Kidney (tissue), 22 donors: ENCODE measurements at places on chromosomes 3 and 15.
A peak's percentile ranks its signal among the peaks of the same experiment; 100 is the strongest.

DNA sequence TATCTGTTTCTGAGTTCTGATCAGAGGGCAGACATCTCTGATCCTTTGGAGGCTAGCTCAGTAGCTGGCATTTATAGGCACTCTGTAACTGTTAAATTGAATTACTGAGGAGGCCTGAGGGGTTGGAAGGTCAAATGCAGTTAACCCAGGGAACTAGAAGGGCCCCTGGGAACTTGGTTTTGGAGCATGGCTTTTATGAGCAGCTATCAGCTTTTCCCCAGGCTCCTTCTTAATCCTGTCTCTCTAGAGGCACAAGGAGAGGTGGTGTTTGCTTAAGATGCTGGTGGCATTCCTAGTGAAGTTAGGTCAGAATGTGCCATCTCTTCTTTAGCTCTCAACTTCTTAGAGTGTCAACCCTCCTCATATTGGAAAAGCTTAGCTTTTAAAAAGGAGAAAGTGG is 128.9 kb downstream of the LPP start:
- no peak for DNase-seq

GRCh38 chr3:115332998-115333397 is 185.9 kb upstream of the ZBTB20 start:
- no peak for DNase-seq

GRCh38 chr3:58471025-58471887 is 20.6 kb upstream of the KCTD6 start:
- DNase-seq: peak; percentile 81

- DNase-seq: no peak
Measured at GRCh38 chr3:117306299-117306698, 596.7 kb downstream of the TUSC7 start.

DNA sequence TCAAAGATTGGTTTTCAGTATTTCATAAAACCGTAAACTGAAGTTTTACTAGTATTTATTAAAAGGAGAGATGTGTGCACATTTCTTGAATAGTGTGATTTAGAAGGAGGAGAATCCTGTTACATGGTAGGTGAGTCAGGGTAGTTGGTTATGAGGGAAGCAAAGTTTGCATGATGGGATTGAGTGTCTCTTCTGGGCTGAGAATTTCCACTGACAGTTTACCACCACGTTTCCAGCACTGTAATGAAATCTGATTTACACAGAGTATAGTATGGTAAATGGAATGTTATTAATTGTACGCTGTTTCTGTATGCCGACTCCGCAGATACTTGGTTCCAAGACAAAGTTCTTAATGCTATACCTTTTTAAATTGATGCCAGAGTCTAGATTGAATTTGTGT is 1.6 kb downstream of the NECTIN3 start:
- no peak for DNase-seq

GRCh38 chr15:44308889-44309288 is 20.4 kb downstream of the GOLM2 start:
- DNase-seq: no peak

DNA sequence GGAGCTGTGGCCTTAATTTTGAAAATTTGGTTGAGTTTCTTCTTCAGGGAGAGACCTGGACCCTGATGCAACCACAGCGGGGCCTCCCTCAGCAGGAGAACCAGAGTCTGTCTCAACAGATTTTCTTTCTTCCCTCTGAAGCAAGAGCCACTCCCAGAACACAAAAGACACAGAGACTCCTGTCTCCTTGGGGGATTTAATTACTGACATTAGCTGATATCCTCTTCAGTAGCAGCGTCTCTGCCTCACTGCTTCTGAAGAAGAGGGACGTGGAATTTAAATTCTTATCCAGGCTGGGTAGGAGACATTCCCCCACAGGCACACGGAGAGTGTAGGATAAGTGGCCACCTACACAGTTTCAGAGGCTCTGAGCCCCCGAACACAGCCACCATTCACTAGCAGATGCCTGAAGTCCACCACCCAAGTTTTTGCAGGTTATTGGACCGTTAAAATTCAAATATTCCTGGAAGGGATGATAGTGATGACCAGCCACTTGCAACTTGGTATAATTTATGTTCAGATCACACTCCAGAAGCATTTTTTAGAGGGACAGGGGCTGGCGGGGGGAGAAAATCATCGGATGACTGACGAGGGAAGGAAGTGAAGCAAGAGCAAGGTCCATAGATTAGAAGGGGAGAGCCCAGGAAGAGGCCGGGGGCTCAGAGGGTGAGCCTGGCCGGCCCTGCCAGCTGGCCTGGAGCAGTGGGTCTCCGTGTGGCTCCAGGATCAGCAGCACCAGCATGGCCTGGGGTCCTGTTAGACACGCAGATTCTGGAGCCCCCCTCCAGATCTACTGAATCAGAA is 109.7 kb downstream of the BDH1 start:
- DNase-seq: no peak

- no peak for DNase-seq
Measured at GRCh38 chr3:172155897-172156585, 116.7 kb downstream of the FNDC3B start.

GRCh38 chr15:70530017-70530499 is 233.3 kb downstream of the UACA start:
- DNase-seq: no peak

DNA sequence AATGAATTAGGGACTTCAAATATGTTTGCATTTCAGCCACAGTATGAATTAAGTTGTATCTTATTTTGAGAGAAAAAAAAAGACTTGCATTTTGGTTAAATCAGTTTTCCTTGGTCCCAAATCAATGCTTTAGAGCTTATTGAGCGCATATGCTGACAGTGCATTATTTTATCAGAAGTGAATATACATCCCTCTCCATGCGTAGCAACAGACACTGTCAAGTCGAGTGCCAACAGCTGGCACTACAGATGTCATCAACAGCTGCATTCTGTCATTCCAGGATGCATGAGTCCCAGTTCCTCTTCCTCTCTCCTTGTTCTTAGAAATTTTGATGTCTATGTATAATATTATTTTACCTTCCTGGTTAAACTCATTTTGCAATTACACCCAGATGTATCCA is 156.1 kb upstream of the FOXB1 start:
- DNase-seq: no peak

- DNase-seq: no peak
Measured at GRCh38 chr3:142916605-142917004, 27.7 kb upstream of the PCOLCE2 start.

DNA sequence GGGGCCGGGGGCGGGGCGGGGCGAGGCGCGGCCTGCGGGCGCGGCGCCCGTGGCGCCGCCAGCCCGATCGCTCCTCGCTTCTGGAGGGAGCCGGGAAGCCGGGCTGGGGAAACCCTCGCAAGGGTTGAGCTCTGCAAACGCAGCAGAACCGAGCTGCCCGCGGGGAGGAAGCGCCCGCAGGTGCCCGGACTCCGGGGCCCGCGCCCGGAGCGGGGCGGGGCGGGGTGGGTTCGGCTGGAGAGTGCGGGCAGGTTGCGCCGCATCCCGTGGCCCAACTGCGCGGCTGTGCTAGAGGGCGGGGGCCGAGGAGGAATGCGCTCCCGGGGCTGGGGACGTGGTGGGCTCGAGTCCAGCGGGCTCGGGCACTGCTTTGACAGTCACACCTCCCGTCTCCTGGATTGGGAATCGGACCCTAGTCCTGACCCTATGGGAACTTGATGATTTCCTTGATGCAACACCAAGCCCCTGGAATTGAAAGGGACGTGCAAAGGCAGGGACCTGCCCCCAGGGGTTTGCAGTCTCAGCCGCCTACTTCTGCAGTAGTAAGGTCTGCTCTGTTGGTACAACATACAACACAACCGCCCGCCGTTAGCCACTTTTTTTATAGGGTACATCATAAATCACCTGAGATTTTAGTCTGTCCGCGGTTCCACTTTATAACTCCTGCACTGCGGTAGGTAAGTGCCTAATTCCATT is 34.3 kb downstream of the ZBTB38 start:
- DNase-seq: peak; percentile 85

DNA sequence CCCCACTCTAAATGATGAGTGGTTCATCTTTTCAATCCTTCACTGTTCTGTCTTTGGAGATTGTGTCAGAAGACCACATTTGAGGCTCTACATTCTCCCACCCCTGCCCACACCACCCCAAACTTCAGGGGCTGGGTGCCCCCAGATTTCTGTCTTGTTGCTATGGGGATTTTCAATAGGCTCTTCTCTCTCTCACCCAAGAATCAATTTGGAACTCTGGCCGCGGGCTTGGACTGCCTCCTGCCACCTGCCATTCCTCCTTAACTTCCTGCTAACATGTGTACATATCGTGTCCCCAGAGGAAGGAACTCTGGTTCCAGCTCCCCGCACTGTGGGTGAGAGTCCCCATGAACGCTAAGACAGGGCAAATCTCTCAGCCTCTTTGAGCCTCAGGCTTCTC is 67.4 kb upstream of the LARS2 start:
- DNase-seq: no peak

GRCh38 chr3:102148598-102149337 is 286.0 kb upstream of the ZPLD1 start:
- DNase-seq: no peak

DNA sequence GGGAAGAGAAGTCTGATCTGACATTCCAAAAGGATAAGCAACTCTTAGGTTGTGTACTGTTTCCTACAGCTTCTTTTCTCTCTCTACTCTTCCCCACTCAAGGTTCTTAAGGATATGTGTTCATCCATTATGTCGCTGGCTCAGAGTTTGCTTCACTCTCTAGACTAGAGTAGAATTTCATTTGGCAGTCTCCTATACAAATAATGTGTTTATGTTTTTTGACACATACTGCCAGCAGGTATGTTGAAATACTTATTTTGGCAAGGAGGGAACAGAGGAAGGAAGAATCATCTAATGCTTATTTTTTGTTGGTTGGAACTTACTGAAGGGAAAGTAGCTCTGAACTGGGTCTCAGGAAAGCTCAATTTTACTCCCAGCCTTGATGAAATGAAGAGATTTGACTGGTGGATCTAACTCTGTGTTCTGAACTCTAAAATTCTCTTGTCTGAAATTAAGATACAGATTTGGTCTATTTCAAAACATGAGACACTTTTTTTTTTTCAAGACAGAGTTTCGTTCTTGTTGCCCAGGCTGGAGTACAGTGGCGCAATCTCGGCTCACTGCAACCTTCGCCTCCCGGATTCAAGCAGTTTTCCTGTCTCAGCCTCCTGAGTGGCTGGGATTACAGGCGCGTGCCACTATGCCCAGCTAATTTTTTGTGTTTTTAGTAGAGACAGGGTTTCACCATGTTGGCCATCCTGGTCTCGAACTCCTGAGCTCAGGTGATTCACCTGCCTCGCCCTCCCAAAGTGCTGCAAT is 7.6 kb upstream of the EMC3 start:
- DNase-seq: no peak

DNA sequence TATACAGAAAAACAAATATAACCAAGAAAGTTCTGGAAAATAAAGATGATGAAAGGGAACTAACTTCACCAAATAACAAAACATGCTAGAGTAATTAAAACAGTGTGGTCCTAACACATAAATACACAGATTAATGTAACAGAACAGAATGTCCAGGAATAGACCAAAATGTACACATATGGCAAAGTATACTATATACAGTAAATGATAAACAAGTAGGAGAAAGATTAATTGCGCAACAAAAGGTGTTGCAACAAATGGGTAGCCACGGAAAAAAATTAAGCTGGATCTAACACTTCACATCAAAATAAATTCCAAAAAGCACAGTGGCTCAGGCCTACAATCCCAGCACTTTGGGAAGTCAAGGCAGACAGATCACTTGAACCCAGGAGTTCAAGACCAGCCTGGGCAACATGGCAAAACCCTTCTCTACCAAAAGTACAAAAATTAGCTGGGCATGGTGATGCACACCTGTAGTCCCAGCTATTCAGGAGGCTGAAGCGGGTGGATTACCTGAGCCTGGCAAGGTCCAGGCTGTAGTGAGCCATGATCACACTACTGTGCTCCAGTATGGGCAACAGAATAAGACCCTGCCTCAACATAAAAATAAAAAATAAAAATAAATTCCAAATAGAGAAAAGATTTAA is 19.8 kb downstream of the SCAP start:
- no peak for DNase-seq
